Adipocyte (in vitro differentiated cells): ENCODE measurements at places on chromosomes 7 and 10.

- DNase-seq, result peak; percentile 87
These were observed 25.8 kb downstream of the TMEM254 start for GRCh38 chr10:80104066-80104926.

GRCh38 chr7:135994466-135995205 is 17.5 kb upstream of the MTPN start:
- peak; percentile 38 for DNase-seq

- no peak for DNase-seq
These were observed 94.9 kb upstream of the SKAP2 start for GRCh38 chr7:26959290-26959689.

GRCh38 chr7:133230591-133231194 is 22.2 kb upstream of the EXOC4 start:
- DNase-seq, result peak; percentile 73

DNA sequence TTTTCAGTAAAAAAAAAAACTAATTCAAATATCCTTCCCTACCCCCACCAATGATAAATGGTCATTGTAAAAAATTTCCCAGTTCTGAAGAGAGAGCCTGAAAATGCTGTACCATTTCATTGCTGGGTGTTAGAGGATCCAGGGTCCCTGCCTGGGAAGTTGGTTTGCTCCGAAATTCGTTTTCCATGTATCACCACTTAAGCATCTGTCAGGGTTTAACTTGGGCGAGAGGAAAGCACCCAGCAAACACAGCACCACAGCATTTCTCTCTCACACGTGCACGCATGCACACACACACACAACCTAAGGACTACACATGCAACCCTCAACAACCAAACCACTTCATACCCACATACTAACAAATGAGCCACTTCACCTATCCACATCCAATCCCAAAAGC is 42.1 kb upstream of the EMX2 start:
- DNase-seq, result no peak

- DNase-seq, result peak; percentile 53
These were observed 379.7 kb downstream of the PHTF2 start for GRCh38 chr7:78178319-78178718.

DNA sequence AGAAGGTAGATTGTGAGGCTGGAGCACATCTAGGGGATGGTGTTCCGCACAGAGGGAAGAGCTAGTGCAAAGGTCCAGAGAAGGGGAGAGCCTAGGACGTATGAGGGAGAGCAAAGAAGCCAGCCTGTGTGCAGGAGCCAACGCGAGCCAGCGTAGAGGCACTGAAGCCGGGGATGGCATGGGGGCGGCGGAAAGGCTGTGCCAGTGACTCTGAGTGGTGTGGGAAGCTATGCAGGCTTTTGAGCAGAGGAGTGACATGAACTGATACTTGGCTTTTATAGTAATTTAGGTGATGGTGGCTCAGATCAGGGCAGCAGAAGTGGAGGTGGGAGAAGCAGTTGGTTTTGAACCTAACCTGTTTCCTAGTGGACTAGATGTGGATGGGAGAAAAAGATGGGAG is 65.8 kb downstream of the ATXN7L1 start:
- no peak for DNase-seq

GRCh38 chr7:16589881-16590280 is 55.7 kb downstream of the ANKMY2 start:
- DNase-seq, result no peak

- DNase-seq, result no peak
These were observed 297.8 kb upstream of the PRKCQ start for GRCh38 chr10:6877722-6878392.

- no peak for DNase-seq
These were observed 18.8 kb downstream of the NT5C3A start for GRCh38 chr7:33043501-33044400.

DNA sequence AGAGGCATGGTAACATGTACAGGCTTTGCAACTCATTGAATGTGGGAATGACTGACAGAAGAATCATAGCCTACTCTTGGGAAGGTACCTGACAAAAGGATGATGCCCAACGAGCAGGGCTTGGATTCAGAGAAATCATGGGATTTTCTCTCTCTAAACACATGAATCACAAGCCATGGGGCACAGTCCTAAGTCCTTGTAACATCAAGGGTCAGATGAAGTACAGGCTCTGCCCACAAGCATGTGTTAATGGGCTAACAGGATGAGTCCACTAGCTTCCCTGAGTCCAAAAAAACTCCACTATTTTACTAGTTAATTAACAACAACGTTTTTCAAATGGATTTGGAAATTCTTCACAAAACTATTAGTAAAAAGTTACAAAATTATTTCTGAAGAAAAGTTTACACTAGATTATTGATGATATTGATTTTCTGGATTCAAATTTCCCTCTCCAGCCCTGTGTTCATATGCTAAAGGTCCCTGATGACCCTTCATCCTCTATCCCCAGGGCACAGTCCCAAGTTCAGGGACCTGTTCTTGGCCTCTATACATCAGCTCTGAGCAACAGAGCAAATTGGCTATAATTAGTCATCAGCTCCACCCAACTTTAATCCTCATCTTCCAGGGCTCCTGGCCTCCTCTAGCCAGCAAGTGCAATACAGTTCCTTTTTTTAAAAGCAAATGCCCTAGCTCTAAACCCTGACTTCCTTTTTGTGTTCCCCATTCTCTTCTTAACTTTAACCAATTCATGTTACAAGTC is 99.8 kb downstream of the GSAP start:
- no peak for DNase-seq

- no peak for DNase-seq
These were observed 698.9 kb downstream of the PARD3 start for GRCh38 chr10:34116220-34116641.

- DNase-seq, result no peak
These were observed 99.1 kb downstream of the NRP1 start for GRCh38 chr10:33235251-33235884.

DNA sequence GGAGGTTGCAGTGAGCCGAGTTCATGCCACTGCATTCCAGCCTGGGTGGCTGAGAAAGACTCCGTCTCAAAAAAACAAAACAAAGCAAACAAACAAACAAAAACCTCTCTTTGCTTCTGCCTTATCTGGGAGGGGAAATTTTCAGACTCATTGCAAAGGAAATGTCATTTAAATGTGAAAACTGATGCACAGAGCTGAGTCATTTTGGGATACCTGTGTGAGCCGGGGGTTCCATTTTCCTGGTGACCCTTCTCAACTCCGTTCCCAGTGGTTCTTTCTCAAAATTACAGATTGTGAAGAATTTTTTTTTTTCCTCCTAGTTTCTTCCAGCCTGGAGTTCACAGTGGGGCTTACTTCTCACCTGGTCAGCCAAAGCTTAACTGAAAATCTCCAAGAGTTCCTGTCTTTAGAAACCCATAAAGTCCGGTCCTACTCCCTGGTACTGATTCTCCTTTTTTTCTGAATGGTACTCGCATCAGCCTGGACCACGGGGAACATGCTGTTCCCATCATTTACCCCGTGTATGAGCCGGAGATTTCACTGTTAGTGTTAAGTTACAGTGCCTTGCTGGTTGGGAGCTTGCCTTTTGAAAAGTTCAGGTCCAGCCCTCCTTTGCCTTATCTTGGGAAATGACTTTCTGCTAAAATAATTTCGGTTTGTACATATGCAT is 56.9 kb downstream of the RBM20 start:
- DNase-seq, result no peak

DNA sequence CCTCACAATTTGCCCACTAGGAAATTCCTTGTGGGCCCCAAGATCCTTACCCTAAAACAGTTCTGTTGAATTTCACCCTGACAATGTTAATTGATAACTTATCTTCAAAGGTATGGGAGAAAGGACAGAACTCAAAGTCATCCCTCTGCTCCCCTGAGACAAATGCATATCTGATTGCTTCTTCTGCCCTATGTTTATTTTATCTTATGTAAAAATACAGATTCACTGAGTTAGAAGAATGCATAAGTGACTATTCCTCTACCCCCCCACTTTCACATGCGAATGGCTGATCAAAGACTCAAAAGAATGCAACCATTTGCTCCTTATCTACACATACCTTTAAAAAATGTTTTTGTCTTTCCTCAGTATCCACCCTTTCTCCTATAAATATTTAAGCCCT is 235.7 kb upstream of the SEMA3C start:
- no peak for DNase-seq

- no peak for DNase-seq
These were observed 182.6 kb downstream of the REEP3 start for GRCh38 chr10:63703740-63704345.

- DNase-seq, result peak; percentile 29
These were observed 43.2 kb upstream of the ATRNL1 start for GRCh38 chr10:115049960-115050359.

GRCh38 chr10:28988980-28989379 is 299.9 kb upstream of the LYZL1 start:
- DNase-seq, result no peak

DNA sequence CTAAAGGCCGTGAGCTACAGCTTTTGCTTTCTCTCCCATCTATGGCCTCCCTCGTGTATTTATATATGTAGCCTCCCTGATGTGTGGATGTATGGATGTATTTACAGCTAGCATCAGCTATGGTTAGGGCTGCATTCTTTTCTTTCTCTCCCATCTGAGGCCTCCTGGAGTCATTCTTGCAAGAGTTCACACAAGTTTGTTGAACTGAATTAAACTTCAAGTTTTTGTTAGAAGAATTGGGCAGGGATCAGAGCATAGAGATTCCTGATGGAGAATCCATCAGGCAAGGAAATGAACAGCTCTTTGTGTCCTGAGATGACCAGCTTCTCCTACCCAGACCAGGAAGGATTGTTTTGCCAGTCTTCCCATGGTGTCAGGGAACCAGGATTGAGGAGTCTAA is 60.3 kb downstream of the AHCYL2 start:
- peak; percentile 44 for DNase-seq

GRCh38 chr10:76632767-76633051 is 1004.9 kb downstream of the KCNMA1 start:
- DNase-seq, result no peak

GRCh38 chr10:67282871-67283270 is 357.0 kb downstream of the LRRTM3 start:
- no peak for DNase-seq

- DNase-seq, result no peak
These were observed 7.0 kb upstream of the ZNF425 start for GRCh38 chr7:149133028-149133710.

DNA sequence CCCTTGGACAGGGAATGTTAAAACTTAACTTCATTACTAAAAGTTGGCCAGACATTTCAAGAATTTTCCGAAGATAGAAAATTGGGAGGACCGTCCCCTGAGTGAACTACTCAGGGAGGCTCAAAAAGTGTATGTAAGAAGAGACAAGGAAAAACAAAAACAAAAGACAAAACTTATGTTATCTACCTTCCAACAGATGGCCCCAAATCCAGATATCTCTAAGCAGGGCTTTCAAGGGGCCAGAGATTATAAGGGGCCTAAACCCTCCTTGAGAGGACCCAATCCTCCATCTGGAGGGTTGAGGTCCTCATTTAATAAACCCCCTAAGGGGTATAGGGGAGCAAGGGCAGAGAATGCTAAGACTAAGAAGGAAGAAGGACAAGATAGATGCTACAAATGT is 203.6 kb downstream of the SH2D4B start:
- no peak for DNase-seq

GRCh38 chr10:62961951-62962523 is 145.9 kb upstream of the EGR2 start:
- DNase-seq, result no peak

- DNase-seq, result no peak
These were observed 235.5 kb downstream of the GRM8 start for GRCh38 chr7:127017196-127017595.

- peak; percentile 63 for DNase-seq
These were observed 125.1 kb downstream of the ADAM12 start for GRCh38 chr10:126263006-126263676.

GRCh38 chr10:71074176-71074755 is 138.1 kb upstream of the UNC5B start:
- DNase-seq, result no peak

GRCh38 chr7:7228967-7229366 is 46.6 kb downstream of the C1GALT1 start:
- DNase-seq, result no peak

- peak; percentile 28 for DNase-seq
These were observed 171.3 kb downstream of the DNAJC1 start for GRCh38 chr10:21831986-21832820.

DNA sequence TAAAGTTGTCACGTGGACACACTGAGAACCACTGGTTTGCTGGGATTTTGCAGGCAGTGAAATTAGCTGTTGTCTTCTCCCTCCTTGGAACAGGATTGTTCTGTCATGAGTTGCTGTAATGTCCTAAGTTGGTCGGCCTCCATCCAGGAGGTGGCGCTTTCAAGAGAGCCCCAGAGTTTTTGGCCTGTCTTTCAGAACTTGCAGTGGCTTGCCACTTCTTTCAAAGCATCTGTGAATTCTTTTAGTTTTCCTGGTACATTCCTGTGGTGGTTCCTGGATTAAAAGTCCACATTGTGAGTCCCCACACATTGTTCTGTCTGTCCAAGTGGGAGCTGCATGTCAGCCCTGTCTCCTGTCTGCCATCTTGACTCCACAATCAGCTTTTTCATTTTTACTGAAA is 133.8 kb downstream of the PON1 start:
- DNase-seq, result no peak

GRCh38 chr10:99937630-99938029 is 72.1 kb downstream of the DNMBP start:
- no peak for DNase-seq

GRCh38 chr10:27297844-27298521 is 57.4 kb upstream of the ACBD5 start:
- DNase-seq, result no peak
